ENCODE measurements at places on chromosomes 1 and 21.
A peak's percentile ranks its signal among the peaks of the same experiment; 100 is the strongest.

GRCh38 chr1:12047120-12047876, 15.8 kb upstream of the TNFRSF8 start:
- no peak for DNase-seq

DNA sequence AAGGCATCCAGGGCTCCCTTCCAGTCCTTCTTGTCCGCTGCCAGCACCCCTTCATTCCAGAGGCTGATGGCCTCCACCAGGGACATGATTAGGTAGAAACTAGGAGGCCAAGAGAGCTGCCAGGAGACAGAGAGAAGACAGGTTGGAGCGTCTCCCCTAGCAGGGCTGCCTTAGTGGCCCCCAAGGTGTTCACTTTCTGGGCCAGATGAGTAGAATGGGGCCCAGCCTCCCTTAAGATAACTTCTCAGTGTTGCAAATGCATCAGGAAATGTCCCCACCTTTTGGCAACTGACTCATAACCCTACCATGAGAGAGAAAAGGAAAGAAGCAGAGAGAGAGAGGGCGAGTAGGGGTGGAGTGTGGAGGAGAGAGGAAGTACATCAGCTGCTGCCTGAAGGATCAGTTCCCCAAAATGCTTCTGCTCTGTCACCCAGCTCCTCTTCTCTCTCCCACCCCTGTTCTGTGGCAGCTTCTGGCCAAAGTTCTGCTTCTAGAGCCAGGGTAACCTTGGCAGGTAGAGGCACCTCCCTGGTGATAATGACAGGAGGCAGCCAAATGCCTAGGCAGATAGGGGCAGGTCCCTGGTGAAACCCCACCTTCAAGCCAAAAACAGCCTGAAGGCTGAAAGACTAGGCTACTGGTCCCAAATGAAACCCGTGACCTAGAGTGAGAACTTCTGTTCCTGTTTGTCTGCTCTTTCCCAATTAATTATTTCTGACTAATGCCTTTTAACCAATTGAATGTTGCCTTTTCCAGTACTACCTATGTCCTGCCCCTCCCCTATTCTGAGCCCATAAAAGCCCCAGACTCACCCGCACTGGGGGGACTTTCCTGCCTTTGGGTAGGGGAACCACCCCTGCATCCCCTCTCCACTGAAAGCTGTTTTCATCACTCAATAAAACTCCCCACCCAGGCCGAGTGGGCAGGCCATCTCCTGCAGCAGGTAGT, at the start of gene NCF2:
Gene NCF2 (minus strand): TSS at position 216 of the 948 bp plus-strand sequence. CDS start 130 bp downstream, at position 86.
- DNase-seq = peak; percentile 70

DNA sequence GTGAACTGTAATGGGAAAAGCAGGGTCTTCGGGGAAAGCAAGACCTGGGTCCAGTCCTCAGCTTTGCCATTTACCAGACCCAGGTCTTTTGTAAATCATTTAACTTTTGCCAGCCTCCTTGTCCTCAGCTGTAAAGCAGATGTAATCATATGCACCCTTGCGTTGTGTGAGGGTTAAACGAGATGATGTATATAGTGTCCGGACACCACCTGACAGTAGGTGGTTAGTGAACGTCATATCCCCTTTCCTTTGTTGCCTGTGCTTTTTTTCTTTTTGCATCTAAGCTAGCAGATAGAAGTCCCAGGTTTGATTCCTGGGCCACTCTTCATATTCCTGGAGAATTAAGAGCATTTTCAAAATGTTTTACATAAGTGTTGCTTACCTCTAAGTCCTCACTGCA, 28.5 kb downstream of the IL12RB2 start:
- no peak for DNase-seq

DNA sequence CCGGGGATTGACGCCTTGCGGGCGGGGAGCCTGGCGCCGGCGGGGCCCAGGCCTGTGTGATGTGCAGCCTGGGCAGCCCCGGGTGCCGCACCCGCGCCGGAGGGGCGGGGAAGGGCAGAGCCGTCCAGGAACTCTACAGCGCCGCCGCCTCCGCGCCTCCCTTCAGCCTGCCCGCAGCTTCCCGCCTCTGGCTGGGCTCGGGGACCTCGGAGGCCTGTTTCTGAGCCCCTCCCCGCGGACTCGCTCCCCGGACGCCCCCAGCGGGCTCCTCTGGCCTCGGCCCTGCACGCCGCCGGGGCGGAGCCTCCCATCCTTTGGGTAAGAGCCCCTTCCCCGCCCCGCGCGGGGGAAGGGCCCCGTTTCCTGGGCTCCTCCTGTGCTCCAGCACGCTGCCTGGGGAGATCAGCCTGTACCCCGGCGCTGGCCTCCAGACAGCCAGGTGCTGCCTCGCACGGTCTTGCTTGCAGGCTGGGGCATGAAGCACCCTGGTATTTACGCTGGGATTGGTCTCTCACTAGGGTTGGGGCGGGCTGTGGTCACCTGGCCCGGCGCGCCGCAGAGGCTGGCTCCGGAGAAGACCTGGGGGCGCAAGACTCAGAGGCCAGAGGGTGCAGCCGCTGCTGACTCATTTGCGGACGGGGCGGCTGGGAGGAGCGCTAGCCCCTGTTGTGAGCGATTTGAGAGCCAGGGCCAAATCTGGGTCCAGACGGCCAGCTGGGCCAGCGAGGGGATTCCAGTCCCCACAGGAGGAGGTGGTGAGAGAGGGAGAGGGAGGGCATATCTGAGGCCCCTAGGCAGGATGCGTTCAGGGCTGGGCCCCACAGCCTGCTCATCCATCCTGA, 5.7 kb upstream of the ACOT11 start:
- peak; percentile 91 for DNase-seq

DNA sequence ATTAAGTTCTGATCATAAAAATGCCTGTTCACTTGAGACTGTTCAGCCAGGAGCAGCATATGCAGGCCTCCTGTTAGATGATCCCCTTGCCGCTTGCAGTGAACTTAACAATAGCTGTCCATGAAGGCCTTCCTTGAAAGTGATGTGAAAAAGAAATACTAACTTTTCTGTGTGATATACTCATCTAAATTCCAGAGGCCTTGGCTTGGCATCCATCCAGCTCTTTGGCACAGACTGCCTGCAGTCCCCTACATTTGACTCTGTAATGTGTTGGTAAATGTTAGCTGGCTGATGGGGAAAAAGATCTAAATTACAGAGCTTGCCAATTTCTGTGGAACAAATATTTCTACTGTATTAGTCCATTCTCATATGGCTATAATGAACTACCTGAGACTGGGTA, 73.7 kb downstream of the KCNK2 start:
- DNase-seq = peak; percentile 21

GRCh38 chr1:209109001-209109785, 474.3 kb upstream of the CAMK1G start:
- DNase-seq = no peak

- no peak for DNase-seq
Observed at GRCh38 chr1:171611306-171611705, 10.7 kb upstream of the MYOCOS start.

- DNase-seq = peak; percentile 92
Observed at GRCh38 chr1:84156210-84156621, 12.1 kb downstream of the PRKACB start.

DNA sequence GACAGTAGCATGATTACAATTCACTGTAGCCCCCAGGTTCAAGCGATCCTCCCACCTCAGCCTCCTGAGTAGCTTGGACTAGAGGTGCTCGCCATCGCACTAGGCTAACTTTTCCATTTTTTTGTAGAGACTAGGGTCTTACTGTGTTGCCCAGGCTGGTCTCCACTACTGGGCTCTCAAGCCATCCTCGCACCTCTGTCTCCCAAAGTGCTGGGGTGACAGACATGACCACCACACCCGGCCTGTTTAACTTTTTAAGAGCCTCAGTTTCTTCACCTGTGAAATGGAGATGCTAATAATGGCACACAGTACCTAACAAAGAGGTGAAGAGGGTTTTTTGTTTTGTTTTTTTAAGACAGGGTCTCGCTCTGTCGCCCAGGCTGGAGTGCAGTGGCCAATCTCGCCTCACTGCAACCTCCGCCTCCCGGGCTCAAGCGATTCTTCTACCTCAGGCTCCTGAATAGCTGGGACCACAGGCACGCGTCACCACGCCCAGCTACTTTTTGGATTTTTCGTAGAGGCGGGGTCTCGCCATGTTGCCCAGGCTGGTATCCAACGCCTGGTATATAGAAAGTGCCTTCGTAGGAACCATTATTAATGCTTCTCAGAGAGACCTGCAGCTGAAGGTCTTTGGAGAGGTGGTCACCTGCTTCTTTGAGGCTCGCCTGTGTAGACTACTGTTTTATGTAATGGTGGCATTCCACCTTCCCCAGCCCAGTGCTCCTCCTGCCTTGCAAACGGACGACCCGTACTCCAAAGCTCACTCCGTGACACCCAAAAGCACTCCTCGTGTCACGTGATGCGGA, 567 bp downstream of the PMVK start:
- DNase-seq = no peak

DNA sequence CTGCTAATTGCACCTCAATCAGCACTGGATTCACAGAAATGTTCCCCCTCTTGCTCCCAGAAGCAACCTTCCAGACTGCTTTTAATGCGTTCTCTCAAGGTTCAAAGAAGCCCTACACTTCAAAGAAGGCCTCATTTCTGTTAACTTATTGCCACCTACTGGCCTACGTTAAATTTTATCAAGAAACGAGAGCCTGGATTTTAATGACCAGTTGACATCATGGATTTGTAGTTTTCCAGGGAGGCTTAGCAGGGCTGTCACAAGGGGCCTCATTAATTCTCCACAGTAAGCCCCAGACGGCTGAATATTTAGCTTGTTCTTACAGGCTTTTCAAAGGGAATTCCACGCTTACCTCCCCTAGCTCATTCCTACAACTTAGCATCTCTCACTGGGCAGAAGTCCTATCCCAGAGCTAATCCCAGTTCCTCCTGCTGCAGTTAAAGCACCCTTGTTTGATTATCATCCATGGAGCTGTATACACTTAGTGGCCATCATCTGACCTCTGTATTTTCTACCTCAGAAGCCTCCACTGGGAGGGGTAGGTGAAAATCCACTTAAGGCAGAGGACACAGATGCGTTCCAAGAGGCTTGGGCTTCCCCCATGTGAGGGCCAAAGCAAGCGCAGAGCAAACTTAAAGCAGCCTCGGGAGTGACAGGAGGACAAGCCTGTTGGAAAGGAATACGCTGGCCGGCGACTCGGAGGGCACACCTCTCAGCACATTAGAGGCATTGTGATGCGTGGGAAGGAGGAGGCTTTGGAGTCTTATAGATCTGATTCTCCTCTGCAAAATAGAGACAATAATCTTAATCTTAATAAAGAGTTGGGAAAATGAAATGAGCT, 32.2 kb upstream of the CYP4X1 start:
- DNase-seq = peak; percentile 26

DNA sequence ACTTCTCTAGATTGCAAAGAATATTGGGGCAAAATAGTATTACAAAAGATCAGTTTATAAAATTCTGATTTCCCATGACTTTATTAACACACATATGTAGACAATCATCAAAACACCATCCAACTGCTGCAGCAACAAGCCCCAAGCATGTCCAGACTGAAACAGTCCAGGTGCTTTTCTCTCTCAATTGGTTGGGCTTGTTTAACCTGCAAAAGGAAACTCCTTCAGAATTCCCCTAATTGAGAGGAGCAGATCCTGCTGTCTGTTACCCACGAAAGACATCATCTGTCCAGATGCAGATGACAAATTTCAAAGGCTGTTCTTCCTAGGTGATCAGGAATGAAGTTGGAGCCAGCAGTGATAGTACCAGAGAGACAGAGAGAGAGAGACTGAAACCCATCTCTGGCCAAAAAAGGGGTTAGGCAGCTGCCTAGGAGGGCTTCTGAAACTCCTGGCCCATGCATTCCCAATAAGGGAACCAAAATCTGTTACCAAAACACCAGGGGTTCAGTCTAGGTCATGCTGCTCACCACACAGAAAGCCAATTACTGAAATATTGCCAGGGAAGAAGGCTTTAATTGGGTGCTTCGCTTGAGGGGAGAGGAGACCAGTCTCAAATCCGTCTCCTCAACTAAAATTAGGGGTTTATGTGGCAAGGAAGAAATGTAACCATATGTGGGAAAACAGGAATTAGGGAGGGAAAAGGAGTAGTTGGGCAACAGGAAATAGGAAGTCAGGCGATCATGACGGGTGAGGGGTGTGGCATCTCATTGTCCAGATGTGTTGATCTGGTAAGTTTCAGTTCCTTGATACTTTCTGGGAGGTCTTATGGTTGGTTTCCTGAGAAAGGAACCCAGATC, 34.7 kb upstream of the RGL1 start:
- no peak for DNase-seq

DNA sequence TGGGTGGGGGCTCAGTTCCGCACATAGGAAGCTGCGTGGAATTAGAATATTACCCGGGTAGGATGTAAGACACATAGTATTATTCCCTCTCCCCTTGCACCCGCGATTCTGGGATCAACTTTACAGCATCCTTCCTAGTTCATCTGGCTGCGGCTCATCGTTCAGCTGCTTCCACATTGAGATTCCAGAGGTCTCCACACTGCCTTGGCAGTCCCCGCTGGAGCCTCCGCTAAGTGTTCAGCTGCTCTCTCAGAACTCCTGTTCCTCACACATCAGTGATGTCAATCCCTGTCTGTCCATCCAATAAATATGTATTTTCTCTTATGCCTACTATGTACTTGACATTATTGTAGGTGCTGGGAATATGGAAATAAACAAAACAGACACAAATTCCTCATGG, 135.6 kb upstream of the SYT6 start:
- DNase-seq = no peak

DNA sequence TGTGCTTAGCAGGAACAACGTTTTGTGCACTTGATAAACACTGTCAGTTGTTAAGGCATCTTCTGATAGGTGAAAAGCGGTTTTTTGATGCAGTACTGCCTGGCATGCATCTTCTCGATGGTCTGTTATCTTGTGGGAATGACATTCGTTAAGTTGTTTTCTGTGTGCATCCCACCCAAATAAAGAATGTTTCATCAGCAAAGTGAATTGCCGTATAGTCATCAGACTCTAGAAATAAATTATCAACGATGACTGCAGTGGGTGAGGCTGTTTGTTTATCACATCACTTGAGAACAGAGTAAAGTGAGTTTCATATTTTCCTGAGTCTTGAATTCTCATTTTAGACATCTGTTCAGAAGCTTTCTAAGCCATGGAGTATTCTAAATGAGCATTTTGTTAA, 34.1 kb downstream of the NFIA start:
- no peak for DNase-seq

DNA sequence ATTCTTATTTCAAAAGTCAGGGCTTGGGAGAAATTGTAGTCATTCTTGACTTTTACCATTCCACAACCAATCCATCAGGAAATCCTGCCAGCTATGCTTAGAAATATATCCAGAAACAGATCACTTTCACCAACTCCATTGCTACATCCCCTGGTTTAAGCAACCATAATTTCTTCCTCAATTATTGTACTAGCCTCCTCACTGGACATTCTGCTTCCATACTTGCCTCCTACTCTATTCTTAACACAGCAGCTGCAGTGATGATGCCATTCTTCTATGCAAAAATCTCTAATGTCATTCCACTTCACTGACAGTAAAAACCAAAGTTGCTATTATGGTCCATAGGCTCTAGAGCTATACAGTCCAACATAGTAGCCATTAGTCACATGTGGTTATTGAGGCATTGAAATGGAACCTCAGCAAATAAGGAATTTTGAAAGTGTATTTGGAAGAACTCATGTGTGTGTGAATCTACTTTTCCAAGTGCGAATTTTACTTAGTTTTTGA, 110.7 kb upstream of the KIAA0040 start:
- DNase-seq = no peak

DNA sequence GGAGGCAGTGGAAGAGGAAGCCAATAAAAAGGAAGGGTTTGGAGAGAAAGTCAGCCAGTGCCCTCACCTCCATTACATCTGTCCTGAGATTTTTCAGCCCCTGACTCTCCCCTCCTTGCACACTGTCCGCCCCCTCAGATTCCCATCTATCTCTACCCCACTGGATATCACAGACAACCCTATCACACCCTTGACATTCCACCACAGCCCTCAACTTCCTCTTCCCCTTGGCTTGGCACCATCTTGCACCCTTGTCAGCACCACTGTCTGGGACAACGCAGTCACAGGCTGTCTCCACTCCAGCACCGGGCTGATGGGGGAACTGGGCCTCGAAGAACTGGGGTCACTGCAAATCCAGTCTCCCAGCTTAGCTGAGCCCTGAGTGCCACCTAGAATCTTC, 14.2 kb upstream of the PLEKHA6 start:
- DNase-seq = no peak

Measured in ELR (cell line).